ENCODE measurements at places on chromosomes 6 and 20. TPM values are rescaled to one million over a fixed set of nuclear protein-coding genes. Genes with fewer than 3 reads are reported as not detected.

- DNase-seq, result no peak
Measured at GRCh38 chr6:134435814-134436280, 117.9 kb upstream of the SGK1 start.

DNA sequence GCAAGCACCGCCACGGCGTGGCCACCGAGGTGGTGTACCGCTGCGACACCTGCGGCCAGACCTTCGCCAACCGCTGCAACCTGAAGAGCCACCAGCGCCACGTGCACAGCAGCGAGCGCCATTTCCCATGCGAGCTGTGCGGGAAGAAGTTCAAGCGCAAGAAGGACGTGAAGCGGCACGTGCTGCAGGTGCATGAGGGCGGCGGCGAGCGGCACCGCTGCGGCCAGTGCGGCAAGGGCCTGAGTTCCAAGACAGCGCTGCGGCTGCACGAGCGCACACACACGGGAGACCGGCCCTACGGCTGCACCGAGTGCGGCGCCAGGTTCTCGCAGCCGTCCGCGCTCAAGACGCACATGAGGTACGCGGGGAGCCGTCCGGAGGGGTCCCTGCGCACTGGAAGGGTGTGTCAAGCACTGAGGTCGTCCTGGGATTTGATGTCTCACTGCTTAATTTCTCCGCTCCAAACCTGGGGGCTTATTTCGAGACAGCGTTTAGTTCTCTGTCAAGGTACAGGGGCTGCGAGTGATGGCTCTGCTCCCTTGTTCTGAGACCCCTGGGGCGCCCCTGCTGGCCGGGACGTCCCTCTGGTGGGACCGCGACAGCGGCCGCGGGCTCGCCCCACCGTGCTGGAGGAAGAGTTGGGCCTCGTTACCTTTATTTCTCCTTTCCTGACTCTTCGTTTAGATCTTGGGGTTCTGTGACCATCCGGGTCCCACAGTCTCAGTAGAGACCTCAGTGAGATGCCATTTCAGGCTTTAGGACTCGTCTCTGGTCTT is 3.6 kb downstream of the GZF1 start:
- no peak for DNase-seq

DNA sequence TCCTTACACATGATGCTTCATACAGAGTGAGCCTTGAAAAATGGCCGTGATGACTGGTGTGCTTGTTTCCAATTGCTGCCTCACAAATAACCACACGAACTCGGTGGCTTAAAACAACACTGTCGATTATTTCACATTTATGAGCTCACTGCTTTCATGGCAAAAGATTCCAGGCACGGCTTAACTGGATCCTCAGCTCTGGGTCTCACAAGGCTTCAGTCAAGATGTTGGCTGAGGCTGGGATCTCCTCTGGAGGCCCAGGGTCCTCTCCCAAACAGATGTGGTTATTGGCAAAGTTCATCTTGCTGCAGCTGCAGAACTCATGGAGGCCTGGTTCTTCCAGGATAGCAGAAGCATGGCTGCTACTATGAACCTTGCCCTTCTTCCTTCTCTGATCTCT is 144.6 kb downstream of the TFAP2C start:
- no peak for DNase-seq

The FRMD1 gene
- total RNA-seq, result not detected

DNA sequence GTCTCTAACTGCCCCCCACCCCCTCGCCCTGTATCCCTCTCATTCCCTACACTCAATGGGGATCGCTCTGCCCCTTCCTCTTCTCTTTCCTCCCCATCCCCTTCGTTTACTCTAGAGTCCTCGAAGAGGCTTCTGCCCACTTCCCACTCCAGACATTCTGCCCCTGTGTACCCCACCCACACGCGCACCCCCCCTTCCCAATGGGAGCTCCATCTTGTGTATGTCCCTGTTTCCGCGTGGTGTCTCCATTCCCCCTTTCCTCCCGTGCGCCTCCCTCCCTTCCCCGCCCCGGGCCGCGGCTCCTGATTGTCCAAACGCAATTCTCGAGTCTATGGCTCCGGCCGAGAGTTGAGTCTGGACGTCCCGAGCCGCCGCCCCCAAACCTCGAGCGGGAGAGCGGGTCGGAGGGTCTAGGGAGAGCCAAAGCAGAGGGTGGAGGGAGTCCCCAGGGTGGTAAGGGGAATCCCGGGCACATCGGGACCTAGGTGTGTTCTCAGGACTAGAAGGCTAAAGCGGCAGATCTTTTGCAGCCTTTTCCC is 679 bp upstream of the RING1 start:
- DNase-seq, result no peak

GRCh38 chr6:14882394-14883026 is 363.4 kb upstream of the JARID2 start:
- DNase-seq, result no peak

DNA sequence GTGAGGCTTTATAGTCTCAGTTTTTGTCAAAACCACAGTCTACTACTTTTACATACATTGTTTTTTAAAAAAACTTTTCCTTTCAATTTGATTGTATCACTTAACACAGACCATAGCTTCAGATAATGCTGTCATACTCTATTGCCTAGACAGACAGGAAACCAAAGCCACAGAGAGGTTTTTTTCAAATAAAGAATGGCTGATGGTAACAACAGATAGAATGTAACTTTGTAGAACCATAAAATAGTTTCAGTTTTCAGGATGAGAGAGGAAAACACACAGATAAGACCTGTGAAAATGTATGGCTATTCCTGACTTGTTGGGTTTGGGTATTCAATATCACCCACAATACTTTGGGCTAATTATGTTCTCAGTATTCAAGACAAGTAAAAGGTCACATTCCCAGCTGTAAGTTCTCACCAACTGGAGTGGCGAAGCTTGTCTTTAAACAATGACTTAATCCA is 94.0 kb downstream of the ADGRG6 start:
- no peak for DNase-seq

DNA sequence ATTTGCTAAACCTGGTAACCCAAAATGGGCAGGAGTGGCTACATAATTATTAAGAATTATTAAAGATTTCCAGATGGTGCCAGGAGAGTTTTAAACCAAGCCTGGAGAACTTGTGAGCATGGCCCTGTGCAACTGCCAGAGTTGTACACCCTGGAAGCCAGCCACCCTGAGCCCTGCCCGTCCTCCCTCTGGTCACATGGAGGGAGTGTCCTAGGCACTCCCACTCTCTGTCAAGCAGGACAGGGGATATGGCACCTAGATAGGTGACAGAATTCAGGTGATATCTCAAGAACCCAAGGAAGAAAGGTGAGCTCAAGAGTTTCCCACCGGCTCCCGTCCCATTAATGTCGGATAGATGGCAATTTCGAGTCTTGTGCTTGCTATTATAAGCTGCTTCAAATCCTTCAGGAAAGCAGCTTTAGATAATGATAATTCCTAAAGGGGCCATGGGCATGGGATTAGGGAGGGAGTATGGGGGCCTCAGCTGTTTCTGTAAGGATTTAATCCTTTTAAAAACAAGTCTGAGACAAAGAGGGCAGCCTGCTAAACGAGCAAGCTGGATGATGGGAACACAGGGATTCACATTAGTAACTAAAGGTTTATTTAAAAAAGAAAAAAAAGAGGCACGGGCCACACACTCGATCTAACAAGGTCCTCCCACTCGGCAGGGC is 169.1 kb downstream of the BMP7 start:
- DNase-seq, result no peak

DNA sequence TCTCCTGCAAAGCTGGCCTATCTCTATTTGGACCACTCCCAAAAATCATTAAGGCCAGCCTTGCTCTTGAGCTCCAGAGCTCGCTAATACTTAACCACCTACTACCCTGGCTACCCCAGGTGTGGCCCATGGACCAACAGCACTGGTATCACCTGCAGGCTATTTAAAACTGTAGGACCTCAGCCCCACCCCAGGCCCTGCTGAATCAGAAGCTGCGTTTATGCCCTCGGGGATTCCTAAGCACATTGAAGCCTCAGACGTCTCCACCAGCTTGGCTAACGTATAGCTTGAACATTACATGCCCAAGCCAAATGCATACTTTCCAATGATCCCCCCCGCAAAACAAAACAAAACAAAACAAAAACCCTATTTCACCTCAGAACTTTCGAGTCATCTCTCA is 19.7 kb upstream of the SPAG4 start:
- DNase-seq, result no peak

DNA sequence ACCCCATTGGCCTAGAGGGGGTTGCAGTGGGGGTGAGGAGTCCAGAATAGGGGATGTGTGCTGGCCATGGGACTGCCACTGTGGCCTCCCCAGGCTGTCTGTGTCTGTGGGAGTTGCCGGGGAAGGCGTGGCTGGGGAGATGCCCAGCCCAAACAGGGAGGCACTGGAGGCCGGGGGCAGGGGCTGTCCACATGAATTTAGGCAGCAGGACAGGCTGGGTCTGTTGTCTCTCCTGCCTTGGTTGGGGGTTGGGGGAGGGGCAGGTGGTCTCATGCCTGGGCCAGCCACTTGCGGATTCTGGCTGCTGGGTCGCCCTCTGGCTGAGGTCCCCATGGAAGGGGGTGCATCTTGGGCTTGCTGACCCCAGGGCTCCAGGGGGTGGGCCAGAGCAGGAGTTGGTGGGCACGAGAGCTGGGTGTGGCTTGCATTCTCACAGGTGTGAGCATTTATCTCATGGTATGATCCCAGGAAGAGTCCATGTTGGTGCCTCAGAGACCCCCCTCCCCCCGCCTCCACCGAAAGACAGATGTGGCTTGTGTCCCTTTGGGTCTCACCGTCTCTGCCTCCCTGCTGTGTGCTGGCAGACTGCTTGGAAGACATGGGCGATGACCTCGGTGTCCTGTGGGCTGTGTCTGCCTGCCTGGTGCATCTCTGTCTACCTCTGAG is 4.0 kb downstream of the SOX18 start:
- DNase-seq, result no peak

GRCh38 chr6:21603082-21603952 is 9.8 kb downstream of the SOX4 start:
- DNase-seq, result no peak

The GSTA2 gene
- total RNA-seq, result not detected

GRCh38 chr6:158707821-158708195 is 58.0 kb downstream of the SYTL3 start:
- no peak for DNase-seq

The ANKEF1 gene
- total RNA-seq, result 0.41 TPM

- DNase-seq, result no peak
Measured at GRCh38 chr6:1263039-1263849, 48.7 kb upstream of the FOXQ1 start.

GRCh38 chr6:38178584-38178886 is 359.0 kb downstream of the ZFAND3 start:
- DNase-seq, result no peak

The PCNA gene
- 20.5 TPM for total RNA-seq

The FAM184A gene
- 0.54 TPM for total RNA-seq

DNA sequence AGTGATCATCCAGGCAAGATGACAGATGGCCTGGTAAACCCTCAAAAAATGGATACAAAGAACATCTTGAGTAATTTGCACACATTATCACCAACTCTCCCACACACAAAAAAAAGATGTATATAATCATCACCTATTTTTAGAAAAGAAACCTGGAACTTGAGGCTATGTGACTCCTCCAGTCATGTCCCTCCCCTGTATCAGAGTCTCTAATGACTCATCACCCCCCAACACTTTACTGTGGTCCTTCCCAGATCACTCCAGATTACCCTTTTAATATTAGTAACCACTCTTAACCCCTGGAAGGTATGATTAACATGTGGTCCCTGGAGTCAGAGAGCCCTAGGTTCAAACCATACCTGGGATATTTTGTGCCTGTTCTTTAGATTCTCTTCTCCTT is 144.8 kb downstream of the ZNF217 start:
- DNase-seq, result no peak

The KIF16B gene
- 16.5 TPM for total RNA-seq

The CD93 gene
- 163 TPM for total RNA-seq

GRCh38 chr6:4939241-4939640 is 64.6 kb downstream of the RPP40 start:
- no peak for DNase-seq

The RNF217 gene
- total RNA-seq, result 44.2 TPM

GRCh38 chr6:81075974-81076373 is 676.5 kb downstream of the TENT5A start:
- DNase-seq, result no peak

DNA sequence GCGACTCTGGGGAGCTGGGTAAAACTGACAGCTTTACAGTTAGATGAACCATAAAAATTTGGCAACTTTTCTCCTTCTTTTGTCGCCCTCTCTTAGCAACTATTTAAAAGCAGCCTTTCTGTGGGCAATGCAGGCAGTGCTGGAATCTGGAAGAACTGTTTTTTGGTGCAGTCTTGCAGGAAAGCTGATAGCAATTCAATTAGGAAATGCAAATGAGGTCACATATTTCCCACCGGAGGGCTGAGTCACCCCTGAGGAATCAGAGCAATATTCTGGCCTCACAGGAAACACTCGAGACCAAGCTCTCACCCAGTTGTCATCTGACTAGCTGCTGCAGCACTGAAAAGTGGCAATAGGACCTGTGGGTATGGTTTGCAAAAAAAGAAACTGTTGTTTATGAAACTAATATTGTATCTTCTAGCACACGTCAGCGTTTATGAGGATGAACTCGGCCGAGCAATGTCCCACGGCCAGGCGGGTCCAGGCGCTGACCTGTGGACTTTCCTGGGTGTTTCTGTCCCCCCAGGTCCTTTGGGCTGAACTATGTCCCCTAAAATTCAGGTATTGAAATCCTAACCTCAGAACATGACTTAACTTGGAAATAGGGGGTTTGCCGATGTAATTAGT is 312.3 kb downstream of the TAF4 start:
- no peak for DNase-seq

DNA sequence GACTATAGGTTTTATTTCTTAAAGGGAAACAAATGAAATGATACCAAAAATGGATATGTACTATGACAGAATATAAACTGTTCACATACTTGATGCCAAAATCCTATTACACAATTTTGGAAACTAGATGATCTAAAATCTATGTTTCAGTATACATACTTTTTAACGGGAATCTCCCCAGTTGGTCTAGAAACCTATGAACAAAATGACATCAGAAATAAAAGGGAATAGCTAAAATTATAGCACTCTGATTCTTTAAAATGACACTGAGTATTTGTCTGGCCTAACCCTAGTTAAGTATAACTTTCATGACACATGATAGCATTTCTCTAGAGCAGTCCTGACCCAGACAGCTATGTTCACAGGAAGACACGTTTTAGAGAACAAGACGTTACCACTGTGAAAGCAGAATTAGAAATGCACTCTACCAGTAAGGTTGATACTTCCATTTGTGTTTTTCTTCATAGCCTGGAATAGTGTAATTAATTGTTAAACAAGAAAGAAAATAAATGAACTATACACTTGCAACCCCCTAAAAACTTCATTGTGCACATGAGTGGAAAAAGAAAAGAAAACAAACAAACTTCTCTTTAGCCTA is 3.3 kb downstream of the OSER1 start:
- DNase-seq, result no peak

GRCh38 chr20:51313358-51313827 is 229.1 kb downstream of the NFATC2 start:
- no peak for DNase-seq

GRCh38 chr6:132687306-132687705 is 26.5 kb downstream of the VNN1 start:
- no peak for DNase-seq

The OOEP gene
- total RNA-seq, result not detected

DNA sequence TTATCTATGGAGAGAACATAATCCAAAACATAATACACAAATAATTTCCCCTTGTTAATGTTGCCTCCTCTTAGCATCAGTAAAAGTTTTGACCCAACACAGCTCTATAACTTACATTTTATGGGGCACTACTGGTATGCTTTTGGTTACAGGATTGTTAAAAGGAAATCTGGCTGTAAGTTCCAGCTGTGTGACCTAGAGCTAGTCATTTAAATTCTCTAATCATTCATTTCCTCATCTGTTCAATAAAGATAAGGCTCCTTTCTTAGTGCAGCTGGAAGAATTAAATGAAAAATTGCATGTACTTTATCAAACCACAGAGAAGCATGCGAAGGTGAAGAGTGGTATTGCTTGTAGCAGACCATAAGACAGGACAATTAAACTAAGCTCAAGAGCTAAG is 4.6 kb downstream of the SLC17A2 start:
- DNase-seq, result no peak

The PPIL6 gene
- total RNA-seq, result 5.8 TPM

Measured in thoracic aorta (tissue), 2 donors.